ENCODE measurements at places on chromosomes 4 and X.

- DNase-seq = no peak
Measured at GRCh38 chr4:42653626-42654560, 3.0 kb downstream of the ATP8A1 start.

- DNase-seq = peak; percentile 55
Measured at GRCh38 chr4:113384600-113384999, 335.1 kb downstream of the ANK2 start.

GRCh38 chr4:23134331-23134730, 441.6 kb downstream of the GBA3 start:
- DNase-seq = no peak

DNA sequence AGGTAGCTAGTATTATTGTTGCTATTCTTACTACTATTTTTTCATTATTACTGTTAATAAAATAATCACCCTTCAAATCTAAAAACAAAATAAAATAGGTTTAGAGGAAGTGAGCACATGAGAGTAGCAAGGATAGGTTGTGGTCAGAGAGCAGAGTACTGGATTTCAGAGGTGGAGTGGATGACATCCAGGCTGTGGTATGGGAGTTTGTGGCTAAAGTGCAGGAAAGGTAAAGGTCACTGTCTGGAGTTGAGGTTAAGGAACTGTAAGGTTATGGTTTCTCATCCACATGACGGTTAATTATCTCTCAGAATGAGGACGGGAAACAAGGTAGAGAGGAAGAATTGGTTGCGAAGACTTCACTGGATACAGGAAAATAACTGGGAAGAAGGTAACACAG, 27.7 kb downstream of the STEEP1 start:
- no peak for DNase-seq

DNA sequence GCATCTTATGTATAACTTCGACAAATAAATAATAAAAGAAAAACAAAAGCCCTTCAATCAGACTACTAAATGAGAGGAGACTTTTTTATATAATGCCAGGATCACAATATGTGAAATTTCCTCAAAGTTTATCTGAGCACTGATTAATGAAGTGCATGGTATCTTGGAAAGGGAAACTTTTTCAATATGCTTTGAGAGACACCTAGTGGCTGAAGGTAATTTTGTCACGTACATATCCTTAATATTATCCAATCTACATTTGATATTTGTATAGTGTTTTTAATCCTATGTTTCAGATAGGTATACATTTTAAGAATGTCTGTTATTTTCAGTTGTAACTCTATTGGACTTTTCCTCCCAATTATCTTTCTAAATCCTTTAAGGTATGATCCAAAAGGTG, 146.8 kb downstream of the KLHL4 start:
- no peak for DNase-seq

GRCh38 chrX:16843208-16843909, 26.8 kb downstream of the RBBP7 start:
- DNase-seq = no peak

DNA sequence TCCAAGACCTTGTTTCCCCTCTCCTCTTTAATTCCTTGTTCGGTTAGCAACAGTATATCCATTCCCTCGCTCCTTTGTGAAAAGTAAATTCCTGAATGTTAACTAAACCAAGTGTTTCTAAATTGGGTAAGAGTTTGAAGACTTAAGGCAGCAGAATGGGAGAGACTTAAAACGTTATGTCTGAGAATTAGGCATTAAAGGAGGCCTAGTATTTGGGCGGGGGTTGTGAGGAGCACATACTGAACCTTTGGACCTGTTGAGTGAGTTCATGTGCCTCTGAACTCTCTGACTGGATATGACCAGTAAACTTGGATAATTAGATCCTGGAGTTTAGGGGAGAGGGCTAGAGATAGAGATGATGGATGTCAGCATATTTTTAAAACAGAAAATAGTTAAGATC, 1.2 kb downstream of the MSMO1 start:
- no peak for DNase-seq

DNA sequence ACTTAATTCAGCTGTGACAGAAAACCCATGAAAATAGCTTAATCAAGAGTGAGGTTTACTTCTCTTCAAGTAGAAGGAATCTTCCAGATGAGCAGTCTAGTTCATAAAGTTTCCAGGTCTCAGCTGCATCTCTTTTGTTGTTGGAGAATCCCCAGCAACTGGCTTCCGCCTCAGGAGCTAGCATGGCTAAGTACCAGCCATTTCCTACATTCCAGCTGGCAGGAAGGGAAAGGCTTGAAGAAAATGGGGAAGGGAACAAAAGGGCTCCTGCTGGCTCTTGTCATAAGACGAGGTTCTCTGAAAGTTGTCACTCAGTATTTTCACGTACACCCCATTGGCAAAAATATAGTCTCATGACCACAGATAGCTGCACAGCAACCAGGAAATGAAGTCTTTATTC, 27.3 kb upstream of the TRIM2 start:
- no peak for DNase-seq

GRCh38 chr4:184438375-184438774, 36.0 kb downstream of the IRF2 start:
- DNase-seq = no peak

- no peak for DNase-seq
Measured at GRCh38 chr4:174135936-174136406, 147.5 kb downstream of the FBXO8 start.

DNA sequence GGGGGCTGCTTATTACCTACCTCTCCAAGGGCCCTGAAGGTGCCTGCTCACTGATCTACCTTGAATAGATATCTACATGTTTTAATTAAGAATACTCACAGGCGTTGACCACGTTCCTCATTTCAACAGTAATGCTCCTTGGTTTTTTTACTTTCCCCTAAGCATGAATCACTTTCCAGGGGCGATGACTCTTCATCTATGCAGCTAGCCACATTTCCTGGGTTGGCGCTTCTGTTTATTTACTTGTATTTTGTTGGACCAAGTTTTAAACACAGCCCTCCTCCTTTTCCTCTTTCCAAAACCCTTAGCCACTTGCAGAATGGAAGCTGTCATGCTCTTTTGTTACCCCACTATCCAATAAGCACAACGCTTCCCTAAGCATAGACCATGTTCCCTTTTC, 50.8 kb downstream of the CBLL2 start:
- DNase-seq = peak; percentile 17

GRCh38 chrX:7390441-7390840, 242.5 kb upstream of the PUDP start:
- no peak for DNase-seq

DNA sequence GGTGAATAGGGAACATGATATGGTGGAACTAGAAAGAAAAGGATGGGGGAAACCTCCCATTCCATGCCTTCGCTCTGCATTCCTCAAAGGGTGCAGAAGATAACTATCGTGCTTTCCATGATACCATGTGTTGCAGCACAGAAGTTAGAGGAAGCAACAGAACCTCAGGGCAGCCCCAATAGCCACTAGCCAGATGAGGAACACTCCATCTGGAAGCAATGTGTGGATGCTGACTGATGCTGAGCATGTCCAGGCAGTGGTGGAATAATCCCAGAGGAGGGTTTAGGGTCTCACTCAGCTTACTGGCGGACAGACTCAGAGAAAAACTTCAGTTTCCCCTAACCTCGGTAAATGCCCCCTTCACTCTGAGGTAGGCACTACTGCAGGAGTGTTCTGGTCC, 7.5 kb downstream of the SMIM10 start:
- no peak for DNase-seq

DNA sequence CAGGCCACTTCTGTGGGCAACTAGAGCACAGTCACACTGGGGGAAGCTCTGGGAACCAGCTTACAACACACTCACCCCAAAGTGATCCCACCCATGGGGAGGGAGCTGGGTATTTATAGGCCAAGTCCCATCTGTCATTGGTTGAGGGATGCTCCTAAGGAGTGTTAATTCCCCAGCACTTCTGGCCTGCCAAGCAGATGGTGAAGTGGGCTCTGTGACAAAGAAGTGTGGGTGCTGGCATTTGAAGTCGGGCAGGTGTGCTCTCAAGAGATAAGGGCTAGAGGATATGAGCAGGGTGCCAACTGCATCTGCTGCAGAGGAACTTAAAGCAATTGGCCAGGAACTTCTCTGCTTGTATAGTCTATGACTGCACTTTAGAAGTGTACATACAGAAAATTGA, 30.9 kb downstream of the PTCHD1 start:
- DNase-seq = no peak

- DNase-seq = no peak
Measured at GRCh38 chrX:136784231-136784630, 3.5 kb upstream of the ARHGEF6 start.

DNA sequence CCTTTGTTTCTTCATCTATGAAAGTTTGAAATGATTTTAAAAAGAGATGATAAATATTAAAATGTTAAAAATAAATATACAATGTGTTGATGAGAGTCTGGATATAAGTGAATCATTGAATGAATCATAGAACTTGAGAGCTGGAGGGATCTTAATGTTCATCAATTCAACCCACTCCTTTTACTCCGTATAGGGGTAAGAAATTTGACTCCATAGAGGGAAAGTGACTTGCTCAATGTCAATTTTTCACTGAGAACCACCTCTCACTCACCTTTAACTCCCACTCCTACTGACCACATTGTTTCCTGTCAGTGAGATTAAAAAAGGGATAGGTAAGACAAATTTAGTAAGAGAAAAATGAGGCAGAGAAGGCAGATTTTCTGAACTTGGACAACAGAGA, 557.2 kb upstream of the GRIA3 start:
- no peak for DNase-seq

GRCh38 chr4:41281038-41281634, 24.4 kb downstream of the UCHL1 start:
- peak; percentile 56 for DNase-seq

DNA sequence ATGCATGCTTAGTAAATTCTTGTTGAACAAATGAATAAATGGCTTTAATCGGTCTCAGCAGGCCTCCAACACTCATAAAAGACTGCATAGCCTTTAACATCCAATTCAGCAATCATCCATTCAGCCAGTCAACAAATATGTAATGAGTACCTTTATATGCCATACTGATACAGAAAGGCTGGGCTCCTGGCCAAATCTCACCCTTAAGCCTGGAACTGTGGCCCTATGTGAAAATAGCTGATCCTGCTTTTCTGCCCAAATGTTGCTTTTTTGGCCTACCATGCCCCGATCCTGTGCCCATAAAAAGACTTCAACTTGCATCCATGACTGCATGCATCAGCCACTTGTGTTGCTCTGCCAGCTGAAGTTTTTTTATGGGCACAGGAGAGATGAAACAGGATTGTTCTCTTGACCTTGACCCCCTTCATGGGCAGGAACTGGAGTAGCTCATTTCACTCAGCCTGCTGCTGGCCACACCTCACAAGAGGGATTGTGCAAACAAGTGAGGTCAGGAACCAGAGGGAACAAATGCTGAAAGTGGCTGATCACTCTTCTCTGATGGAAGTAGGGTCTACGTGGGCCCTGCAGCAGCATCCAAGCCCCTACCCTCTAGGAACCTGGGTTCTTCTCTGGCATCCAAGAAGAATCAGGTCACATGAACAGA, 75.6 kb downstream of the NPY1R start:
- no peak for DNase-seq

- DNase-seq = no peak
Measured at GRCh38 chr4:74544655-74545361, 99.9 kb downstream of the AREG start.

DNA sequence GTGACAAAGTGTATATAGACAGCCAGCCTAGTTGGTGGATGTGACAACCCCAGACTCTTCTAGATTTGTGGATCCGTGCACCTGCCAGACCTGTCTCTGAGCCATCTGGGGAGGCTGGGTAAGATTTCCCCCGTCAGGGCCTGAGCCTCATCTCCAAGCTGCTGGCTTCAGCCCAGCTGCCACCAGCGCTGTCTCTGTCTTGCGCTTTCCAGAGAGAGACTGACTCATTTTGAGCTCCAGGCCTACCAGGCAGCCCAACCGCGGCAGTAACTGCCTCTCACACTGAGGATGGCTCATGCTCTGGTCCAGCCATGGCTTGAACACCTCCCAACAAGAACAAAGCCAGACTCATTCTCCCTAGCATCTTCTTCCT, 26.4 kb downstream of the NOP14 start:
- no peak for DNase-seq

DNA sequence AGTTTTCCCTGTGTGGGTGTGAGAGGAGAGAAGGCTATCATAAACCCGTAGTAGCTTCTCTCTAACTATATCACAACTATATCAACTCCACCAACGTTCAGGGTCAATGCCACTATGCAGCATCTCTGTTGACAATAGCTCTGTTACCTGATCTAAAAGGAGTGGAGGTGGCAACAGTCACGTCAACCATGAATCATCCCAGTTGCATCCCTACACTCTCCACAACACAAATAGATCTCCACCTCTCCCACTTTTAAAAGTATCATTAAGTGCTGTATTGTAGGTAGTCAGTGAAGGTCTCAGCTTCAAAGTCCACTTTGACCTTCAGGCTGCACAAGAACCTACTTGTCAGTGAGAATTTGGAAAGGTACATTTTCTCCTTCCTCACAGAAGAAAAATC, 600.5 kb upstream of the GRIA3 start:
- no peak for DNase-seq

- DNase-seq = no peak
Measured at GRCh38 chr4:34200535-34200934, 2043.8 kb downstream of the ARAP2 start.

- peak; percentile 75 for DNase-seq
Measured at GRCh38 chr4:165112368-165113121, at the start of gene TMEM192. TSS of gene TMEM192 (minus strand) at chr4:165112860. CDS start at chr4:165112773, 87 bp downstream.

- no peak for DNase-seq
Measured at GRCh38 chrX:104306180-104306579, 51.4 kb upstream of the ESX1 start.

GRCh38 chr4:77815636-77816035, 3.5 kb downstream of the CNOT6L start:
- no peak for DNase-seq

DNA sequence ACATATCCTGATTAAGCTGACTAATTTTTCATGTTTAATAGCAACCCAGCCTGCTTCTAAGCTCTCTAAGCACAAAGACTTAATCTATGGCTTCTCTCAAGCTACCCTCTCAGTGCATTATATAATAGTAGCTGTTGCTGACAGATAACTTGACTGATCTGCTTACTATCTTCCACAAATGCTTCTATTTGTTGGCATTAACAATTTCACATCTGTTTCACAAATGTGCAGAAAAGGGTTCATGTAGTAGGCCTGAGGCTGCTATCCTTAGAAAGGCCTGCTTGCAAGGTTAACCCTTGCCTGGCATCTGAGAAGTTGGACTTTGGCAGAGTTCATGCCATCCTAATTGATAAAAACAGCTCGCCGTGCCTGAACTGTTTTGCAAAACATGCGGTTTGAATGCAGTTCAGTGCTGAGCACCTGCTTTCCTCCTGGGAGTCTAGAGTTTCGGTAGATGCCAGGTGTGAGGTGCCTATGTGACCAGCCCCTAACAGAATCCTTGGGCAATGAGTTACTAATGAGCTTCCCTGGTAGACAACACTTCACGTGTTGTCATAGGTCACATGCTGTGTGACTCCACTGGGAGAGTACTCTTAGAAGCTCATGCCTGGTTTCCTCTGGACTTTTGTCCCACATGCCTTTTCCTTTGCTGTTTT, 68.4 kb downstream of the NSG1 start:
- peak; percentile 12 for DNase-seq

GRCh38 chrX:154010330-154011087, 9.2 kb downstream of the IRAK1 start:
- no peak for DNase-seq

GRCh38 chrX:79412972-79413371, 45.8 kb upstream of the ITM2A start:
- no peak for DNase-seq
